ENCODE measurements at places on chromosomes 5 and 9.

- DNase-seq, result no peak
Measured at GRCh38 chr9:37398464-37399025, 24.0 kb upstream of the GRHPR start.

- no peak for DNase-seq
Measured at GRCh38 chr9:131734165-131734610, 5.7 kb downstream of the RAPGEF1 start.

DNA sequence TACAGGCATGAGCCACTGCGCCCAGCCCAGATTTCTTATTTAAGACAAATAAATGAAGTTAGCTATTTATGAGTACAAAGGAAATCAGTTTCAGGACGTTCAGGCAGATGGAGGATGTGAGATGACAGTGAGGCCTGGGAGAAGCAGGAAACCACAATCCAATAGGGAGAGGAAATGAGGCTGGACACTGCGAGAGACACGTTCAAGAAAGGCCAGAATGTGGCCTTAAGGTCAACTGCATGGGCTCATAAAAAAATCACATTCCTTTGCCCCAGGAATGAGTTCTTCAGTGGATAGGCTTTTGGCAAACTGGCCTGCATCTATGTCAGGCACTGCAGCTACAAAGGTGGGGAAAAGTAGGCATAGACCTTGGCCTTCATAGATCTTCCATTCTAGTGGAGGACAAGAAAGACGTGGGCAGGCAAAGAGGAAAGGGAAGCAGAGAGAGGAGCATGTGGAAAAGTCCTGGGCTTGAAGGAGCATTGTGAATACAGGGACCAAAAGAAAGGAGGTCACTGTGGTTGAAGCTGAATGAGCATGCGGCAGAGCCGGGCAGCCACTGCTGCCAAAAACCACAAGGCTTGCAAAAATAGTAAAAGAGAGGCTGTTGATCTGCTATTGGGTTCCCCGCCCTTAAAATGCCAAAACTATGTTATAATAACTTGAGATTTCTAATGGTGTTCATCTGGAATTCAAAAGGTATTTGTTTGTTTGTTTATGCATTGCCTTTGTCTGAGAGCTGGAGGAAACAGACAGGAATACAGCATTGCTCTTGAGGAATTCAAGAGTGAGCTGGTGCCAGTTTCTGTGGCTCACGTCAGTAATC lies 133.0 kb downstream of the GNA14 start:
- DNase-seq, result no peak

GRCh38 chr9:129748249-129748648 lies 4.6 kb downstream of the PTGES start:
- DNase-seq, result no peak
